ENCODE measurements at places on chromosomes 2 and 18.

GRCh38 chr2:108363024-108363907, 14.5 kb upstream of the SULT1C4 start:
- no peak for DNase-seq

DNA sequence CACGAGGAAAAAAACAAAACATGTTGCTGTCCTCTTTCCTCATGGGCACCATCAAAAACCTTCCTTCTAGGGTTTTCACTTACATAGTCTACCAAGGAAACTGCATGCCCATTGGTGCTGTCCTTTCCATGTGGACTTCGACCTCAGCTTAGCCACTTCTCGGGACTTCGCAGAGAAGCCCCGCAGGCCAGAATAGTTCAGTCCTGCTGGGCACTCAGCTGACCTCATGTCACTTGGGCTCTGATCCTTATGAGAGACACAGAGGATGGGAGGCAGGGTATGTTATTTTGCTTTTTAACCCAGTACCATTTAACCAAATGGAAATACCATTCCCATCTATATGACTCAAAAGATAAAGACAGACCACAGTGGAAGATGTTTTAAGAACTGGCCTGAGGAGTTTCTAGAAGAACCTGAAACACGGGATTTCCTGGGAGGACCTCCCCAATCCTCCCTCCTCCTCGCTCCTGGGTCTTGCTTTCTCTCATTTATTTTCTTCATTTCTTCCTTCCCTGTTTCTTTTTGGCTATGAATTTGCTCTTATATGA, 28.4 kb downstream of the AAK1 start:
- no peak for DNase-seq

DNA sequence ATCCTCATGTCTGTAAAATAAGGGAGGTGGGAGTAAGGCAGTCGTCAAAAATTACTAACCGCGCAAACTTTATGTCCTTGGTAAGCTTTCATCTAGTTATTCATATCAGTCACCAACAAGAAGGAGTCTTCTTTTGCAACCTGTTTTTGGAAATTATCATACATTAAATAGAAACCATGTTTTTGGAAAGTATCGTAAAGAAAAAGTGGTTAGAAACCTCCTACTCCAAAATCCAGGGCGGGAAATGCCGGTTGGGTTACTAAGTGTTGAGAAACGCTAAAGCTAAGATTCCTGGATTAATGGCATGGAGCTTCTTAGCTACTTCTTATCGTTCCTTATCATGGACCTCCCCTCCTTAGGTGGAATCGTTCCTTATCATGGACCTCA, 778 bp downstream of the BBS5 start:
- DNase-seq, result no peak

- no peak for DNase-seq
Measured at GRCh38 chr2:104841744-104842143, 12.2 kb upstream of the POU3F3 start.

DNA sequence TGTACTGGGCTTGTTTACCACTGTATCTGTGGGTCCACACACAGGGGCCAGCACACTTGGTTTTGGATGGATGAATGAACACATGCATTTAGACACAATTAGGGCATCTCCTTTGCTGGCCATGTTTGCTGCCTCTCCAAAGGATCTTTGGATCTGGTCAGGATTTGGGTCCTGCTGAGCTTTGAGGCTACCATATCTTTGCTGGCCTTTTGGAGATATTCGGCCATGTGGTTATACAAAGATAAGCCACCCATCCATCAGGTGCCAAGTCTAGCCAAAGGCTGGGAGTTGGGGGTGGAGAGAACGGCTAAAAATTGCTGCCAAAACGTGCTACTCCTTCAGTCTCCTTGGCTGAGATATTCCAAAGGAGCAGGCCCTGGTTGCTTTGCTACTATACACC, 18.2 kb upstream of the FZD7 start:
- no peak for DNase-seq

DNA sequence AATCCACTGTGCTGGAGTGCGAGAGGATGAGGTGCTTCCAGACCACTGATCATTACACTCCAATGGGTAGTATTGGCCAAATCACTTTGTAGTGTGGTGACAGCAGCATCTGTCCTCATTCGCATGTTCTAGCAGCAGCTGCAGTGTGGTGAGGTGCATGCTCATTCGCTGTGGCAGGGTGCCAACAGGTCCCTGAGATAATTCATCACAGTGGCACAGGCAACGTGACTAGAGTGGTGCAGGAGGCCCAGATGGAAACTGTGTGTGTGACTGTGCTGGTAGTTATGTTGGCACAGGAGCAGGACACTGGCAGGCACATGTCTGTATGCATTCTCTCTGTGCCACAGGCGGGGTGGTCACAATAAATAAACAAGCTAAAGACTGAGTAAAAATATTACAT, 329.5 kb upstream of the SYT4 start:
- no peak for DNase-seq

- peak; percentile 12 for DNase-seq
Measured at GRCh38 chr2:136764452-136765255, 691 bp upstream of the THSD7B start.

DNA sequence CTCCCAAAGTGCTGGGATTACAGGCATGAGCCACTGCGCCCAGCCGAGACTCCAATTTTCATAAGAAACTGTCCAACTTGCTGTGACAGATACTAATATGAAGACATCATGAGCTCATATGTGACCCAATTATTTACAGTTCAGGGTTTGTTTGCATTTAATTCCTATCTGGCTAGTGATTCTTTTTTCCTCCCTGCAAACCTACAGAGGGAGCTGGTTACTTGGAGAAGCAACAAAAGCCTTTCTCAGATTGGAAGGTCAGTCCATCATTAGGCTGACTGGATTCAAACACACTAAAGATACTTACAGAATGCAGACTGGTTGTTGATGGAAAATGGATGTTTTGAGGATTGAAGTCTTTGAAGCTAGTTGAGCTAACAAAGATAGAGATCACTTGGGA, 176.4 kb downstream of the ANKRD44 start:
- no peak for DNase-seq

- peak; percentile 87 for DNase-seq
Measured at GRCh38 chr2:70344195-70344594, 42.3 kb upstream of the FAM136A start.

GRCh38 chr2:224973112-224974016, 68.9 kb downstream of the DOCK10 start:
- DNase-seq, result peak; percentile 26

- peak; percentile 79 for DNase-seq
Measured at GRCh38 chr18:57819671-57820460, 16.8 kb upstream of the ATP8B1 start.

GRCh38 chr2:26305540-26305939, 40.4 kb upstream of the SELENOI start:
- DNase-seq, result no peak

GRCh38 chr18:35467624-35468016, 30.1 kb downstream of the INO80C start:
- DNase-seq, result no peak

Data from epithelial cell of prostate (primary cell).